ENCODE measurements at places on chromosomes 3 and 15.

- DNase-seq = no peak
Observed at GRCh38 chr3:13795816-13796215, 84.1 kb downstream of the WNT7A start.

DNA sequence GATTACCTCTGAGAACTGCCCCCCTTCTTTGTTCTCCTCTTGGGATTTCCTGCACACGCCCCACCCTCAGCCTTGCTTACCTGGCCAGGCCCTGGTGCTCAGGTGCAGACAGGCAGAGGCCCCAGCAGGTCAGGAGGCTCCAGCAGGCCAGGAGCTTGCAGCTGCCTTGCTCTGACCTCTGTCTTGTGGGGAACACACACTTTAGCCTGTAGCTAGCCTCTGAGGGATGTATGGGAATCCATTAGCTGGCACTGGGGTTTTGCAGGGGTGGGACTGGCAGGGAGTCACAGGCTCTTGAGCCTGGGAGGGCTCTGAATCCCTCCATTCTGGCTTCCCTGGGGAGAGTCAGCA lies 2.7 kb downstream of the SMAD6 start:
- no peak for DNase-seq

GRCh38 chr3:121957674-121958415 lies 63.6 kb downstream of the SLC15A2 start:
- no peak for DNase-seq

DNA sequence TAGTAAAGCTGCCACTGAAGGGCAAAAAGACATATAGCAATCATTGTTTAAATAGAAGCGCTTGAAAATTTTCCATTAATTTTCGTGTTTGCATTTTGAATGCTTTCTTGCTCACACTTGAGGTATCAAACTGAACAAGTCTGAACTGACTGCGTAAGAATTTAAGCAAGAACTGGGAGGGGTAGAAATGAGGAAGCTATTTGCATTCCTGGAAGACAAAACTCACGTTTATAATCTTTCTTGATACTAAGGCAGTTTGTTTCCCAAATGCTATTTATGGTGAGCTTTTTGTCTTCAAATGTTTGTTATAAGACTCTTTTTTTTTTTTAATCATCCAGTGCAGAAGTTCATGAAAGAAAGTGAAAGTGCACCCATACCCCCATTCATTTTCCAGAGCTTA lies 499.8 kb upstream of the TPRG1 start:
- no peak for DNase-seq

DNA sequence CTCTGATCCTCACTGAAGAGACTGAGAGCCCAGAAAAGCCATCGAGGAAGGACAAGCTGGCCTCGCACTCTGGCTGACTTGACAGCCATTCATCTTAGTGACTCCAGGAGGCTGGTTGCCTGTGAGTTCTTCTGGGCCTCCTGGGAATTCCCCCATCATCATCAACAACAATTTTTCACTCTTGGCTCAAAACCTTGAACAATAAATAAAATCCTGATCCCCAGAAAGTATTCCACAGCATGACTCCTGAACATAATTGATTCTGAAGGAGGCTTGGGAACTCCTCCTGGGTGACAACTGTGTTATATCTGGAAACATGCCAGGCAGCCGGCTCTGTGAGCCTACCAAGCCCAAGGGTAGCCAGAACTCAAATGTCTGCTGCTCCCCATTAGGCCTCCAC lies 188.6 kb downstream of the SHQ1 start:
- DNase-seq = no peak

DNA sequence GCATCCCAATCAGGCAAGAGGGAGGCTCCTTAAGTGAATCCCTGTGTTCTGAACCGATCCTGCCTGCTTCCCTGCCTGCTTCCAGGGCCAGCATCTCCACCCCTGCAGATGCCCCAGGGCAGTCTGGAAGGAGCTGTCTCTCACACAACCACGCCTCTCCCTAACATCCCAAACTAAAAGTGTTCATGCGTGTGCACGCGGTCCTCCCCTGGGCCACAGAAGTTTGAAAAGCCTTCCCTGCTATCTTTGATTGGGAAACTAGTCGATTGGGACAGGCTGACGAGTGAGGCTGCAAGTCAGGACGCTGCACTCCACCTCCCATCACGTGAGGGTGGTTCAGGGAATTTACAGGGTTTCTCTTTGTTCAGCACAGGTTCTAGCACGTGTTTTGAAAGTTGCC lies 340.9 kb upstream of the ICE2 start:
- DNase-seq = no peak

- DNase-seq = no peak
Observed at GRCh38 chr3:147008886-147009285, 397.5 kb downstream of the ZIC4 start.

DNA sequence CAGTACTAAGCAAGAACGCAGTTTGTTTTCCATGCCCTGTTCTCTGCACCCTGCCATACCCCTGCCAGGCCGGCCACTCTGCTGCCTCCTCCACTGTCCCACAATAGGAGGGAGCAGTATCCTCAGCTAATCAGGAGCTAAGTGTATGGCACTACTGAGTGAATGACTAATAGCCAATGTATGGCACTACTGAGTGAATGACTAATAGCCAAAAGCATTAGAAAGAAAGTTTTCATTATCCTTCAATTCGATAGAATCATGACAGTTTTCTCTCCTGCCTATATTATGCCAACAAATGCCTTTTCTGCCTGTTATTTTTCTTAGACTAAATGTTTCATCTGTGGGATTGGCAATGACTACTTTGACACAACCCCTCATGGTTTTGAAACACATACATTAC lies 107.5 kb upstream of the CHRM5 start:
- no peak for DNase-seq
